ENCODE measurements at places on chromosomes 5 and 9.

GRCh38 chr9:7165331-7165975 lies 407.7 kb downstream of the KDM4C start:
- no peak for DNase-seq

- DNase-seq = no peak
Observed at GRCh38 chr5:160450164-160450932, 28.7 kb downstream of the PTTG1 start.

GRCh38 chr5:10315201-10315600 lies 7.5 kb upstream of the CMBL start:
- DNase-seq = no peak

DNA sequence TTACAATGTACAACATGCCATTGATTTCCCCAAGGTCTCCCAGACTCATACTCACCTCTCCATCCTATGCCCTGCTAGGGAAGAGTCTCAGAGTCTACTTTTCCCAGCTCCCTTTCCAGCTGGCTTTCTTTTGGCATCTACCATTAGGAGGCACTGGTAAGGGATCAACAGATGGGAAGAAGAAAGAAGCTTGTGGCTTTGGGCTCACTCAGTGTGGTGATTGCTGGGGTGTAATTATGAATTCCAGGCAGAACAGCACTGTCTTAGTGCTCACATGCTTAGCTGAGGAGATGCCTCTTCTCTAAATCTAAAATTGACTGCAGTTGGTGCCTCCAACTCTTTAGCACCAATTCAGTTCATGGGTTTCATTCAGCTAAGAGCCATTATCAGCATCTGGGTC lies 330.0 kb downstream of the PSAT1 start:
- no peak for DNase-seq

GRCh38 chr5:65394087-65394486 lies 87.6 kb downstream of the ADAMTS6 start:
- DNase-seq = no peak

DNA sequence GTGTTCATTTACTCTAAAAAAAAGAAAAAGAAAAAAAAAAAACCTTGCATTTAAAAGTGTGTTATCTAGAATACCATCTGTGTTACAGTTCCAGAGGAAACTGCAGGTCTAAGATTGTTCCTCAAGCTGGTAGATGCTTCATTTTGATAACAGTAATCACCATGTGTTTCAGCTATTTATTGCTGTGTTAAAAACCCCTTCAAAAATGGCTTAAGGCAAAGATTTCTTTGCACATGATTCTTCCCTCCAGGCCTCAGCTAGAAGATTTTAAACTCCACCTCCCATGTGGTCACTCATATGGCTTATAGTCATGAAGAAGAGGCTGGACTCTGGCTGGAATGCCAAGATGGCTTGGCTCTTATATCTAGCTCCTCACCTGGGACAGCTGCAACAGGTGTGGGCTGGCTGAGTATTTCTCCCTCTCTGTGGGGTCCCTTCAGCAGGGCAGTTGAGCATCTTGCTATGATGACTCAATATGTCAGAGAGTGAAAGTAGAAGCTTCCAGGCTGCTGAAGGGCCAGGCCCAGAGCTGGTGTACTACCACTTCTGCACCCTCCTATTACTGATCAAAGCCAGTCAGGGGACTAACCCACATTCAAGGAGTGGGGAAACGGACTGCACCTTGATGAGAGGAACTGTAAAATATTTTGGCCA lies 920.4 kb upstream of the DMAC1 start:
- no peak for DNase-seq

DNA sequence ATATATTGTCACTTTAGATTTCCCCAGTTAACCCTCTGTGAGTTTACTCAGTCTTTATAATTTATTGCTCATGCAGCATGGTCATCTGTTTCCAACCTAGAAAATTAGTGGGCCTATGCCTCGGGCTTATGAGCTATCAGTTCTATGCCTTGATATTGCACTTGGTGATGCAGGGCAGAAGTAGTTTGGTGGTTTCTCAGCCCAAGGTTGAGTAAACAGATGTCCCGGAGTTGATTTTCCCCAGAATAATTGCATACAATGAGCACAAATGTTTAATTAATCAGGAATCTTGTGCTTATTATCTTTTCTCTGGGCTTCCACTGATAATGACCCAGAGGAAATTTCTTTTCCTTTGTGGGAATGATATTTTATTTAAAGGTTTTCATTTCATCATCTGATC lies 474.0 kb downstream of the CCDC171 start:
- DNase-seq = no peak

DNA sequence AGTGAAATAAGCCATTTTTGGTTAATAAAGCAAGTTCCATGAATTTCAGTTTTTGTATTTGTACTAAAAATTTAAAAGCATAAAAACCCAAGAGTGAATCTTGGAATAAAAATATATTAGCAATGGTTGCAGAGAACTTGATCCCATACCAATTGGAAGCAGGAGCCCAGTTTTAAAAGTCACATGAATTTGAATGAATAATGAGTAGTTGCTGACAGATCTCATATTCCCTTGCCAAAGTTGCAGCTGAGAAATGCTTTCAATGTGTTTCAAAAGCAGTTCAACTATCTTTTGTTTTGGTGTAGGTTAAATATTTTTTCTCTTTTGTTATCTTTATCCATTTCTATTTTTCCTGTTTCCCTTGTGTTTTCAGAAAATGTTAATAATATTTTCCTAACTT lies 818.6 kb downstream of the CDH18 start:
- no peak for DNase-seq

GRCh38 chr9:95127249-95128176 lies 190.0 kb downstream of the FANCC start:
- peak; percentile 15 for DNase-seq

DNA sequence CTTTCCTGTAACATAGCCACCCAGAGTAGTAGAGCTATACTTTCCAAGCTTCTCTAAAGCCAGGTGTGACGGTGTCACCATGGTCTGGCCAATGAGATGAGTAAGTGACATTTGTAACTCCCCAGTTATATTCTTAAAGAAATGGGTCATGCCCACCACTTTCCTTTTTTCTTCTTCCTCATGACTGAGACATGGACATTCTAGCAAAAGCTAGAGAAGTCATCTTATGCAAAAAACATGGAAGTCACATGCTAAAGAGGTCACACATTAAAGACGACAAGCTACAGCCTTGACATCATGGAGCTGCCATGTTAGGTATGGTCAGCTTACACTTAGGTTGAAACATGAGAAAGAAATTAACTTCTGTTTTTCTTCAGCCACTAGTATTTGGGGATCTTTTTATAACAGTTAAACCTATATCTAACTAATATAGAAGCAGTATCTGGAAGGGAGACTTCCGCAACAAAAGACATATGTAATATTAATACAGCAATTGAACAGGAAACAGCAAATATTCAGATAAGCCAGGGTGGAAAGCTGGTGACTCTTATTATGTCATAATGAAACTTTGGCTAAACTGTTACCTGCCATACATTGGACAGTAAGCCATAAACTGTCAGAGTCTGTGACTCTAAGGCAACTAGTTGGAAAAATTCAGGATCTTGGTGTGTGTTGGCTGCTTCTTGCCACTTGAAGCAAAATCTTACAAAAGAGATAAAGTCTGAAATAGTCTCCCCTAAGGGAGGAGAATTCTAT lies 54.7 kb upstream of the SNX2 start:
- no peak for DNase-seq

DNA sequence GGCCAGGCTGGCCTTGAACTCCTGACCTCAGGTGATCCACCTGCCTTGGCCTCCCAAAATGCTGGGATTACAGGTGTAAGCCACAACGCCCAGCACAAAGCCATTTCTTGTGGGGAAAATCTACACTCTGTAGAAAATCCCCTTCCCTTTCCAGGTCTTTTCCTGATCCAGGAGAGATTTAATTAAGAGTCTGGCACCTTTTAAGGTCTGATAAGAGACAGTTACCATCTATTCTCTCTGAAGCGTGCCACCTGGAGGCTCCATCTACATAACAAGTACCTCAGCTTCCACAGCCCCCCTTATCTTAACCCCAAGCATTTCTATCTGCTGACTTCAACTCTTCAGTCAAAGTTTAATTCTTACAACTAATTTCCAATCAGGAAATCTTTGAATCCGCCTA lies 71.4 kb upstream of the CDK20 start:
- DNase-seq = no peak

- DNase-seq = no peak
Observed at GRCh38 chr9:38134611-38135237, 65.7 kb upstream of the SHB start.

DNA sequence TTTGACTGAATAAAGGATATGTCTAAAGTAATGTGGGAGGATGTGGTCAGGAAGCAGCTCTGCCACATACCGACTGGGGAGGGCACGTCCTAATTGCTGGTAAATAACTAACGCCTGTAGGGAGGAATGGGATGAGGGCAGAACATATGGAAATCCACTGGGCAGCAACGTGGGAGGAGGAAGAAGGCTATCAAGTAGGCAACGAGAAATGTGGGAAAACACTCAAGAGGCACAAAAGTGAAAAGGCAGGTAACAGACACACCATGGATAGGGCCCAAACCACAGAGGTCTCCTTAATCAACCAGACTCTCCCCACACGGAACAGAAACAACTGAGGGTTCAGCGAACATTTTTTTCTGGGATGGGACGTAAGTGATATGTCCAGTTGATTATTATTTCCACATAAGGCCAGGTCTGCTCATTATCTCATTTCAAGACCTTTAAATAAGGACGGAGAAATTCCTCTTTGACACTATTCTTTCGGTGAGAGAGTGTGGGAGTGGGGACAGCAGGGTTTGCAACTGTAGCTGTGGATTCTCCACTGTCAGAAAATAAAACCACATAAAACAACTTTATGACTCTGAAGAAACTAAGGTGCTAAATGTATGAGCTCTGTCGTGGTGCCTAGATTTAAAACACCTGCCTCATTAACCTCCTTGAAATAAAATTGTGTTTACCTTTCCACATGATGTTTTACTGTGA lies 17.0 kb downstream of the IARS1 start:
- no peak for DNase-seq

DNA sequence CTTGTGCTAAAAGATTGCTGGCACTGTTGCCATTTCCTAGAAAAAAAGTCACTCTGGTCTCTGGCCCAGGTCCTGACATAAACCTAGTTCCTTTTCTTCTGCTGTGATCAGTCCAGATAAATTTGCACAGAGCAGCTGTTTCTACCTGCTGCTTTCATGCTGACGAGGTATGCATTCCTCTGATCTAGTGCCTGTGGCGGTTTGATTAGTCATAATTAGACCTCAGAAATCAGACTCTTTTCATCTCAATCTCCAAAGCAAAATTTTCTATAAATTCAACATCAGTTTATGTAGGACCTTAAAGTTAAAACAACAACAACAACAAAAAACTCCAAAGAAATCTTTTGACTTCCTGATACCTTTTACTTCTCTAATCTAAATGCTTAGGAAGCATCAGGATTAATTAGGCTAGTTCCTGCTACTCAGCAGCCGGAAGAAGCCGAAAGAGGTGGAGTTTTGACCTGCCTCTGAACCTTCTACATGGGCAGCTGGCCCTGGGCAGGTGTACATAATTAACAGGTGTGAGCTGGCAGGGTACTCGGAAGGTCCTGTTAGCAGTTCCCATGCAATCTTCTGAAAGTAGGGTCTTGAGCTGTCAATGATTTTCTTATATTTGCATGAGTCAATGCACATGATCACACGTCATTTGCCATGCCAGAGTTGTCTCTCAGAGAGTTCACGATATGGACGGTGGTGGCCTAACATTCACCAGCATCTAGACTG lies 83.3 kb upstream of the CCDC112 start:
- no peak for DNase-seq

- no peak for DNase-seq
Observed at GRCh38 chr9:87245271-87245670, 252.4 kb upstream of the DAPK1 start.

DNA sequence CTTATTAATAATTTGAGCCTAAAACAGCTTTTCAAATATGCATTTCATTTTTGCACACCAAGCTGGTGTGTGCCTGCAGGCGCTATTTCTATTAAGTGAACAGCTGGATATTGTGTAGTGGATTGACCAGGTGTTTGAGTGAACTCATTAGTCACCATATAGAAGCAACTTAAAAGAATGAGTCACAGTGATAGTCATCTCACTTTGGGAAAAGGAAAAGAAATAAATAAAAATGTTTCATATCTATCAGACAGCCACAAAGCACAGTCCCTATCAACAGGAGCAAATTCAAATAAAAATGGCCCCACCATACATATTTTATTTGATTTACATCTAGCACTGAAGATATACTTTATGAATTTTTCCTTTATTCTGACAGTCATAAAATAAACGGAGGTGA lies 456.5 kb upstream of the CDH9 start:
- DNase-seq = no peak

DNA sequence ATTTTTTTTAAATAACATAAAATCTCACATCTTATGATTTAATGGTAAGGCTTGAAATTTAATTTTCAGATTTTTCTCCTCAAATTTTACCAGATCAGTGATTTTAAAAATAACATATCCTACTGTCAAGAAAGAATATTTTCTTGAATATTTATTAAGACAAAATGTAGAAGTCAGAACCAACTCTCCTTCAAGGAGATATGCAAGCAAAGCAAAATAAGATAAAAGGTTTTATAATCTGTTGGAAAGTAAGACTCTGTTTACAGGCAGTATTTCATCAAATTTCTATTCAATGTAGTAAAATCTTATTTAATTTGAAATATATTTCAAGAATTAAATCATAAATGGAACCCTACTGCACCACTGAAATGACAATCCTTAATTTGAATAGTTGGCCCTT lies 7.3 kb downstream of the AP3B1 start:
- DNase-seq = no peak

DNA sequence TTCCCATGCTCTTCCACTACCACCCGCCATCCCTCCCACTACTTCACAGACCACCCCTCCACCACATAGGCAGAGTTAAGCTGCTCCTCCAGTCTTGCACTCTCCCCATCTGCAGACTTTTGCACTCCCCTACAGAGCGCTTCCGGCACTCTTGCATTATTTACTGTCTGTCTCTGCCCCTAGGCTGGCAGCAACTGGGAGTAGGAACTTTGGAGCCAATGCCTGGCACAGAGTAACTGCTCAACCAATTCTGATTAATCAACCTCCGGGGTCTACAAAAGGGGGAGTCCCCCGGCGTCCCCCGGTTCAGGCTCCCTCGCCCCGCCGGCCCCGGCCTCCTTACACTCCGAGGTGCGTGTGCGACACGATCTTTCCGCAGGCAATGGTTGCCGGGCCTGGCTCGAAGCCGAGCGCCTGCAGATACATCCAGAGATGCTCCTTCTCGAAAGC lies 498 bp downstream of the HAUS6 start:
- peak; percentile 1 for DNase-seq

- DNase-seq = no peak
Observed at GRCh38 chr9:70573308-70573707, 158.9 kb upstream of the KLF9 start.

DNA sequence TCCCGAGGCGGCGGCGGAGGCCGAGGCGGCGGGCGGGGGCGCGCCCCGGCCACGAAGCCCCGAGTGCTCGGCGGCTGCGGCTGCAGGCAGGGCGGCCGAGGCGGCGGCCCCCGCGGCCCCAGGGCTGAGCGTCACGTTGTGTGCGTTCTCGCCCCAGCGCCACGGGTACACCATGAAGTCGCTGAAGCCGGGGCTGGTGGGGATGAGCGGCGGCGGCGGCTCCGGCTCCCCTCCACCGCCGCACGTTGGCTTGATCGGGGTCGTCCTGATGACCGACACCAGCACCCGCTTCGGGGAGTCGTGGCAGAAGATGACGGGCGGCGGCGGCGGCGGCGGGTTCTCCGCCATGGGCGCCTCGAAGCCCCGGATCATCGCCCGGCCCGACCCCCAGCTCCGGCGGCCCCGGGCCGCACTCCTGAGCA lies 498 bp downstream of the ZNF367 start:
- peak; percentile 17 for DNase-seq

Measured in activated CD8-positive, alpha-beta memory T cell treated with anti-CD3 and anti-CD28 coated beads for 4 hours (primary cell).